ENCODE measurements at places on chromosomes 7 and 10. TPM values are rescaled to one million over a fixed set of nuclear protein-coding genes. Genes with fewer than 3 reads are reported as not detected.

AKR1C8 gene
- total RNA-seq, result not detected

DNA sequence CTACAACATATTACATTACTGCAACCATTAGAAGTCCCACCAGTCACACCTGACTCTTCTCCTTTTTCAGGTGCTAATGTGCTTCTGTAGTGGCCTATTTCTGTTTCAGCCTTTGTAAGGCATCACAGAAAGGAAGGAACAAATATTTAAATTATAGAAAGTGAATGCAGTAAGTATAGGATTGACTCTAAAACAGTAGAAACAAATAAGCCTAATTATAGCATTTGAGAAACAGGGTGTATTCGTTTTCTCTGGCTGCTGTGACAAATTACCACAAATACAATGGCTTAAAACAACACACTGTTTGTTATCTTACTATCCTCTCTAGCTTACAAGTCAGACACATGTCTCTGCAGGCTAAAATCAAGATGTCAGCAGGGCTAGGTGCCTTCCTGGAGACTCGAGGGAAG is 69.4 kb downstream of the CCSER2 start:
- no peak for DNase-seq

- DNase-seq, result no peak
Measured at GRCh38 chr10:105259201-105259600, 618.1 kb downstream of the SORCS3 start.

GRCh38 chr7:22378199-22378980 is 21.4 kb upstream of the RAPGEF5 start:
- no peak for DNase-seq

DNA sequence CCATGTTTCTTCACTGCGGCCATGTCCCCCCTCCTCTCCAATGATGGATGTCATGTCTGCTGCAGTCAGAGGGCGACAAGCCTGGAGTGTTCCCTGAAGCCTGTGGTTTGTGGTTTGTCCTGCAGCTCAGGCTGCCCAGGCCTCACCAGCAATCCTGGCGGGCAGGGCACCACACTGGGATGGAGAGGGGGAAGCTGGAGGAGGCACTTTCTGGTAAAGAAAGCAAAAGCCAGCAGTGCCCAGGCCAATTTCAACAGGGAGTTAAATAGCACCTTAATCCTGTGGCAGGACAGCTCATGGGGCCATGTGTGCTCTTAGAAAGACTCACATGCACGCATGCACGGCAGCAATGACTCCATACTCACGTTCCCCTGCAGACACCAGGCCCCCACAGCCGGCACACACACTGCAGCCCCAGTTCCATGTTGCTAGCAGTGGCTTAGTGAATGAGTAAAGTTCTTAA is 158.3 kb downstream of the EGFR start:
- DNase-seq, result no peak

TRIM74 gene
- total RNA-seq, result not detected

- no peak for DNase-seq
Measured at GRCh38 chr10:74121368-74121767, 29.3 kb downstream of the AP3M1 start.

HOXA10 gene
- total RNA-seq, result not detected

DNA sequence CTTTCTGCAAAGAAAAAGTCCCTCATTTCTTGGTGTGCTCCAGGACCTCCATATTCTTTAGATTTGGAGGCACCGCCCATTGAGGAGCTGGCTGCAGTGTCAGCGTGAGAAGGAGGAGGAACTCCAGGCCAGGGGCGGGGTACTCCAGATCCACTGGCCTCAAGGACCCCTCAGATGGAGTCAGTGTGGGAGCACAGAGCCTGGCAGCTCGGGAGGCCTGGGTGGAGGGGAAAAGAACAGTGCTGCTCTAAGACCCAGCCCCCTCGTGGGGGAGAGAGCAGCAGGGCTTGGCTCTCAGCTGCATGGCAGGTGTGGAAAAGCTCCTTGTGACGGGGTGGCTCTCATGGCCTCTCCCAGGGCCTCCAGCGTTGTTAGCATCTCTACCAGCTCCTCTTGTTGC is 70.5 kb downstream of the ITGB1 start:
- DNase-seq, result no peak

- DNase-seq, result no peak
Measured at GRCh38 chr10:88172159-88172558, 308.7 kb downstream of the PTEN start.

DNA sequence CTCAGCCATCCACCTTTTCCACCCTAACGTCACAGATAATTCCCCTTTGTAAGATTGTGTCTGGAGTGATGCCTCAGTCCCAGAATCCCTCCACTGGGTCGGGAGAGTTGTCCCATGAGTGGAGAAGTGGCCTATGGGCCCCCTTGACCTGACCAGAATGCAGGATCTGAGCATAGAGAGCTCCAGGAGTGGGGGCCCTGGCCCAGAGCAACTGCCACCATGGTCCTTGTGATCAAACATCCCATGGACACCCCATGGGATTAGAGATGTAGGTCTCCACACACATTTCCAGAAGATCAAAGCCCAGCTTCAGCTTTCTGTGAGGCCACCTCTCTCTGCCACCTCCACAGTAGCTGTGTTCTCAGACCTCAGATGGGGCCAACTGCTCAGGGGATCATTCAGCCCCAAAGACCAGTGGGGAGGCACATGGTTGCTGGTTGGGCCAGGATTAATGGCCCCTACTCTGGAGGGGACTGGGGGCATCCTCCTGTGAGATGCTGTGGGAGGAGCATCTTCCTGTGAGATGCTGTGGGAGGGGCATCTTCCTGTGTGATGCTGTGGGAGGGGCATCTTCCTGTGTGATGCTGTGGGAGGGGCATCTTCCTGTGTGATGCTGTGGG is 28.5 kb upstream of the DPYSL4 start:
- DNase-seq, result no peak

- no peak for DNase-seq
Measured at GRCh38 chr10:1255118-1255517, 198.9 kb downstream of the WDR37 start.

ABCA13 gene
- 0.05 TPM for total RNA-seq

DNA sequence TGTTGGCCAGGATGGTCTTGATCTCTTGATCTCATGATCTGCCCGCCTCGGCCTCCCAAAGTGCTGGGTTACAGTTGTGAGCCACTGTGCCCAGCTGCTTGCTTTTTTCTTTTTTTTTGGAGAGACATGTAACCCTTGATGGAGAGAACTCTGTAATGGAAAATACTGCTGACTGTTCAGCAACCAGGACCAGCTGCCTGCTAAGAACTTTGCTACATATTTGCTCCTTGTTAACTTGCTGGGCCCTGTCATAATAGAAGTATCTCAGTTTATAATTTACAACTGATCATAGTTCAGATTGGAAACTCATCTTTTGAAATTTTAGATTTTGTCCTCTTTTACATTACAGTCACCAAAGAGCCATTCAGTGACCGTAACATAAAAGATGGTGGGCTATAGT is 34.9 kb downstream of the TASOR2 start:
- DNase-seq, result no peak

GRCh38 chr10:70051848-70052247 is 798 bp upstream of the MACROH2A2 start:
- DNase-seq, result no peak

- no peak for DNase-seq
Measured at GRCh38 chr10:108249940-108250339, 1085.4 kb upstream of the SORCS1 start.

- no peak for DNase-seq
Measured at GRCh38 chr7:3928727-3929515, 627.9 kb downstream of the SDK1 start.

FGL2 gene
- 7.2 TPM for total RNA-seq

GBX1 gene
- total RNA-seq, result not detected

TBC1D12 gene
- 4.1 TPM for total RNA-seq

DNA sequence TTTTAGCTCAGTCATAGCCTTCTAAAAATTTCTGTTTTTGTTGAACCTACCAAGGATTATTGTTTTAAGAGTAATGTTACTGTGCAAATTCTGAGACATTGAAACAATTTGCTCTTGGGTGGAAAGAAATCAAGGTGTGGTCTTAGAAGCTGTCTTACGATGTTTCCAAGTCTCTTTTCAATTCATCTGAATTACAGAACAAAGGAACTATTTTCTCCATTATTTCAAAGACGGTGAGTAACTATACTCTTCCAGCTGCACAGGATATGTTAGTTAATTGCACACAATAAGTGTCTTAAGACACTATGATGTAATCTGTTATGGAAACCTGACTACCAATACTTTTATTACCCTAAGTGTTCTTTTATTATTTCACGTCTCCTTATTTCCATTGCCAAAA is 106.8 kb upstream of the POM121L12 start:
- no peak for DNase-seq

GRCh38 chr10:11236234-11236633 is 218.6 kb downstream of the CELF2 start:
- DNase-seq, result no peak

RRP12 gene
- total RNA-seq, result 16.2 TPM

DNA sequence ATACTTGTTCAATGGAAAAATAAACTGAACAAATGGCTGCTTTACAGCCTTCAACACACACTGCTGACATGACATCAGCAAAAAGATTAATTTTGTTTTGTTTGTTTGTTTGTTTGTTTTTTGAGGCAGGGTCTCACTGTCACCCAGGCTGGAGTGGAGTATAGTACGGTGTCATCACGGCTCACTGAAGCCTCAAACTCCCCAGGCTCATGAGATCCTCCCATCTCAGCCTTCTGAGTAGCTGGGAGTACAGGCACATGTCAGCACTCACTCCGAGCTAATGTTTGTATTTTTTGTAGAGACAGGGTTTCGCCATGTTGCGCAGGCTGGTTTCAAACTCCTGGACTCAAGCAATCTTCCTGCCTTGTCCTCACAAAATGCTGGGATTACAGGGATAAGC is 10.9 kb downstream of the TARP start:
- no peak for DNase-seq

SLC13A1 gene
- not detected for total RNA-seq

ZPBP gene
- total RNA-seq, result not detected

DNA sequence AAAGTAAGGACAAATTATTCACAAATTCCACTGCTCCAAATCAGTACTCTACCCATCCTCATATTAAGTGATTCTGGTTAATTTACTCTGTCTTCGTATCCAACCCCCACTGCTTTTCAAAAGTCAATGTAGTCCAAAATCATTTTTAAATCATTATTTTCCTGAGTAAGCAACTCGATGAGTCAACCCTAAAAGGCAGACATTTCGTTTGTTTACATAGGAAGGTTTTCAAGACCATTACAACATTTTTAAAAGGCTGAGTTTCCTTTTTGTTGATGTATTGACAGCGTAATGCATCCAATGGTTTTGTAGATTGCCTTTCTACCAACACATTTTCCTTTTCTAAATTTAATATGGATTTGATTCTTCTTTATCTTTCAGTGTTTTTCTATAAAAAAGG is 523.0 kb upstream of the ANKRD30A start:
- DNase-seq, result no peak

GRCh38 chr10:35012781-35013180 is 77.4 kb downstream of the CUL2 start:
- no peak for DNase-seq

DNA sequence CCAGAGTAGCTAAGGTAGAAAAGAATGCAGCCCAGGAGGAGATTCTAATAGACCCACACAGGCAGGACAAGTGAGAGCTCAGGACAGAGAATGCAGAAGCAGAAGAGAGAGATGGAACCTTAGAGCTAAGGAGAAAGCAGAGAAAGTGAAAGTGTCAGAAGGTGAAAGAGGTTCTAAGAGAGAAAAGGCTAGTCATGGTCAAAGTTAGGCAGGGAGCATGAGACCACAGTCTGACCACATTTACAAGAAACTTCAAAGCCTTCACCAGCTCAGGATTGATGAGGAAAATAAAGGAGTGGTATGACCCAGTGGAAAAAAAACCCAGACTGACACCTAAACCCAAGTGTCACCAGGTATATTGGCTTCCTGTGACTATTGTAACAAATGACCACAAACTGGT is 131.8 kb upstream of the WDR11 start:
- DNase-seq, result no peak

GSTO2 gene
- total RNA-seq, result 1.5 TPM

- no peak for DNase-seq
Measured at GRCh38 chr7:41428381-41428780, 274.5 kb downstream of the INHBA start.

DNA sequence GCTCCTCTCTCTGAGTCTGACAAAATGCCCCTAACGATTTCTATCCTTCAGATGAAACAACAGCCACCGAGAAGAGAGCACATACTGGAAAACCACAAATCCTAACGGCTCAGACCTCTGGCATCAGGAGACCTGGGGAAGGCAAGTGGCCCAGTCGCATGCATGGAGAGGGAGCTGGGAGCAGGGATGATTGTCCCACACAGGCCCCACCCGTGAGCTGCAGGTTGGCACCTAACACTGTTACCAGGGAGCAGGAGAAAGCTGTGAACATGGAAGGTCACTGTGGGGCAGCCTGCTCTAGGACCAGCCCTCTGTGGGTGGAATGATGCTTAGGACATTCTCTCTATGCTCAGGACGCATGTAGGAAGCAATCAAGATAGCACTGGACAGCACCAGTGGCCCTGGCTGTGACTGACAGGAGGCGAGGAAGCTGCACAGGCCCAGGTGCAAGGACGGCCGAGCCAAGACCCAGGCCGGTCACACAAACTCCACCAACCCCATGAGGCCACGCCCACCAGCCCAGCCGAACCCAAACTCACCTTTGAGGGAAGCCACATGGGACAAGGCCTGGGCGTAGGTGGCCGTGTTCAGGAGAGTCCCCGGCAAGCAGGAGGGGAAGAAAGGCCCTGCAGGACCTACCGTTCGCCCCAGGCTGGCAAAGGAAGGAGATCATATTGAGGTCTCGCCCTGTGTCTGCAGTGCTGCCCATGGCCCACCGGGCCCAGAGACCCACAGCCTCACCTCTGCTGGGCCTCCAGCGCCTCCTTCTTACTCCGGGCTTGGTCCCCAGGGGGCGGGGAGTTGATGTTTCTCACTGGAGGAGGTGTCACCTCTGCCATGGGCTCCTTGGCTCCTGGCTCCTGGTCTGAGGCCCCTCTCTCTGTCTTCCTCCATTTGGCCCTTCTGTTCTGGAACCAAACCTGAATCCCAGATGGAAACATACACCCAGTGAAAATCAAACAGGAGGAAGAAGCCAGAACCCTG is 9.7 kb downstream of the DRGX start:
- DNase-seq, result no peak

MRC1 gene
- 22.3 TPM for total RNA-seq

- no peak for DNase-seq
Measured at GRCh38 chr10:17049195-17049594, 80.4 kb downstream of the CUBN start.

GDF2 gene
- not detected for total RNA-seq

DNA sequence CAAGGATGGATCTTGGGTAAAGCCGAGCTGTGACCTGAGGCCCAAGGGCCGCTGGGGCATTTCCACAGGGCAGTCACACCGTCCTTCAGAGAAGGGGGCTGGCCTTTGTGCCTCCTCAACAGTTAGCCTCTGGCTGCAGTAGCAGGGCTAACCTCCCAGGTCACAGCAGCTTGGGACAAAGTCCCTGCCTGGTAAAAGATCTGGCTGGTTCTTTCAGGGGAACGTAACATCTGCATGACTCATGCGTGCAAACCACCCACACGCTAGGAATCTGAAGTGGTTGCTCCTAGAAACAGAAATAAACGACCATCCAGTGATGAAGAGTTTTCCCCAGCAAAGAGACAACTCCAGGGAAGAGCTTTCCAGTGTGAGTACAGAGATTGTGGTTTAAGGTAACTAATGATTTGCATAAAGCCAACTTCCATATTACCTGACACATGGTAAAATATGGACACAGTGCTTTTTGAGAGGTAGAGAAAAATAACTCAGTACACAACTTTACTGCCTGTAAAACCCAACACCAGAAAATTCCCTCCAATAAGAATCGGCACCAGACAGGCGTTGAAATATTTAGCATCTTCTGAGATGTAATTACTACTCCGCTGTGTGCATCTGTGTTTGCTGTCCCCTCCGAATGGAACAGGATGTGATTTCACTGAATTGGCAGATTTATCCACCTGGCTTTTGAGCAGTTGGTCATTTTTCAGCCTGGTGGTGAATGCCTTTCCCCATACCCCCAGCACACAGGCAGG is 84.9 kb upstream of the ADRB1 start:
- peak; percentile 31 for DNase-seq

ZNF679 gene
- total RNA-seq, result not detected
